Cerebellar nuclear complex (tissue), 1 donor: ENCODE measurements at places on chromosomes 12 and 14.

GRCh38 chr12:58711974-58712373 lies 208.3 kb downstream of the LRIG3 start:
- no peak for DNase-seq

- DNase-seq, result no peak
Measured at GRCh38 chr12:38728894-38729293, 176.5 kb downstream of the CPNE8 start.

DNA sequence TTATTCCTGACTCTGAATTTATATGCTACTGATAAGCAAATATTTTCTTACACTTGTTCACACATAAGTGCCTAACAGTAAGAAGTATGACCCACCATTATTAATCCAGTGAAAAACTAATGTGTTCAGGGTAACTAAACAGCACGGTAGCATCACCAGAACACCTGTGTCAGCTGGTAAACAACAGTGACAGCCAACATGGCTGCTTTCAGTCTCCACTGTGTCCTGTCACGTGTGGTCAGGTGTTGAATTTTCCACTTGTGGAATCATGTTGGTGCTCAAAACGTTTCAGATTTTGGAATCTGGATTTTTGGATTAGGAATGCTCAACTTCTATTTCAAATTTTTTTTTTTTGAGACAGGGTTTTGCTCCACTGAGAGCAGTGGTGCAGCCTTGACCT lies 14.3 kb upstream of the ATP23 start:
- no peak for DNase-seq

GRCh38 chr14:62497708-62498107 lies 547.5 kb downstream of the KCNH5 start:
- no peak for DNase-seq

GRCh38 chr12:116287842-116288301 lies 10.4 kb upstream of the MED13L start:
- no peak for DNase-seq

DNA sequence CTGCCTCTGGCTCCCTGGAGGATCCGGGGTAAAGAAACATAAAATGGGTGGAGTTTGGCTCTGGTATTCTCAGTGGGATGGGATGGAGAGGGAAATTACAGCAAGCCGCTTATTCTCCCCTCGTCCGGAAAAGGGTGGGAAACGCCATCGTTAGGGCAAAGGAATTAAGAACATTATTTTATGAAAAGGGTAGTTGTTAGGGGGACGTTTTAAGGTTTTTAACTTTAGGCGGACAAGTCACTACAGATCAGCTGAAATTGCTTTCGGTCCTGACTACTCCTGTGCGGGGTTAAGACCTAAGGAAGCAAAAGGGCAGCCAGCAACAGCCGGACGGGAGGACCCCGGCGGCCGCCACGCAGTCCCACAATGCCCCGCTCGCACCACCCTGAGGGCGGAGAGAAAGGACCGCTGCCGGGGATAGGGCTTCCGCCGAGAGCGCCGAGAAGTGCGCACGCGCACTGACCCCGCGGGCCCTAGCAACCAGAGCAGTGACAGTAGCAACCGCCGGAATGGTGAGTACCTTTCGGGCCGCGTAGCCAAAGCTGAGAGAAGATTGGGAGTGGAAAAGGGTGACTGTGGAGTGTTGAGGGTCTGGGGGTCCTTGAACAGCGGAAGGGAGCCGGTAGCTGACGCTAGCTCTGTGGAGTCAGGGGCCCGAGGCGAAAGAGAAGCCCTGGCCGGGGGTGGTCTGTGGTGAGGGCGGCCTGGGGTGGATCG lies at the start of gene DNAL1:
Gene DNAL1, plus strand, starts transcription at position 456 of the 717 bp plus-strand sequence. Its CDS starts 54 bp downstream, at position 510.
- DNase-seq, result peak; percentile 43

- DNase-seq, result no peak
Measured at GRCh38 chr14:58718226-58719205, 80.8 kb downstream of the DACT1 start.

- DNase-seq, result no peak
Measured at GRCh38 chr12:13100882-13101769, 2.3 kb downstream of the GSG1 start.

- peak; percentile 72 for DNase-seq
Measured at GRCh38 chr14:88188745-88189416, 134.2 kb downstream of the KCNK10 start.

GRCh38 chr14:75757644-75758402 lies 96.8 kb downstream of the TTLL5 start:
- no peak for DNase-seq

DNA sequence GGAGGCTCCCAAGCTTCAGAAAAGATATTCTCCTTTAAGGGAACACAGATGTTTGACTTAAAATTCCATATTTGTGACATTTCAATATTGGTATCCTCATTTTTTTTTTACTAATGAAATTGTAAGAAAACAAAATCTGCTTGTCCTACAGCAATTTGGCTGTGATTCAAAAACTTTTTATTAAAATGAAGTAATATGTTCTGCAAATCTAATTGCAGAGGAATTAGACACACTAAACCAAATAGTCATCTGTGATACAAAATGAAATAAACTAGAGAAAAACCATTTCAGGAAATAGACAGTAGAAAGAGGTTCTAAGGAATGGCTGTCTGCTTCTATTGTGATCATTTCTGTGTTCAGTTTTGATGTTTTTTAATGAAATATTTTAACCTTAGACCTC lies 50.1 kb upstream of the HIF1A start:
- no peak for DNase-seq

DNA sequence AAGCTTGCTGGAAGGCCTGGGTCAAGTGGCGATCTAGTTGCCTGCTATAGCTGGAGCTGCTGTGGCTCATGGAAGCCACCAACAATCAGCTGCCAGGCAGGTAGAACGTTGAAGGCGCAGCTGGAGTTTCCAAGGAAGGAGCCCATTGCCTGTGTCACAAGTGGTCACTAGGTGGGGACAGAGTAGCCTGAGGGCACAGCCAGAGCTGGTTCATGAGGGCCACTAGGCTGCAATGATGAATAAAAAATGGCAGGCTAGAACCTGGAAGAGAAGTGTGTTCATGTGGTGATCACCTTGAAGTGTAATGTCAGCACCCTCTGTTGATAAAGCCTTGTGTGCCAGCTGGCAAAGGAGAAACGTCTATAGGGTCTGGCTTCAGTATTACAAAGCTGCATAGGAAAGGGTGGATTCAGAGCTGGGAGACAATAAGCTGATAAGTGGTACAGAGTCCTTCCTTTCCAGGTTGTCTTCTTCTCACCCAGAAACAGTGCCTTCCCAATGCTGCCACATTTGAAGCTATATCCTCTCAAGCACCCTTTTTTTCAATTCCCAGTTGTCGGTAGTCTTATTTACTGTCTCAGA lies 165.8 kb downstream of the EMP1 start:
- DNase-seq, result no peak

DNA sequence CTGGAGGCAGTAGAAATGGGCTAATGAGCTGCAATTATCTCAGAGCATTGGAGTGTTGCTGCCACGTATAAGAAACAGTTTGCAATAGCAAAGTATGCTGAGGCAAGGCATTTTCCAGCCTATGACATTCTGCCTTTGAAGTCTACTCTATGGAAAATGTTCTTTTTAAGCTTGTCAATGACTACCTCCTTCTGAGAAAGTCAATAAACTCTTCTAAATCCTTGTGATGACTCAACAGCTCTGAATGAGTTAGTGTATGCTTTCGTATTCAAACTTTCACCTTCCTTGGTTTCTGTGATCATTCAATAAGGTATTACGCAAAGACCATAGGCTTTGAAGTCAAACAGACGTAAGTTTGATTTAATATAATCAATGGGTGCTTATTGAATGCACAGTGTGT lies 111.2 kb downstream of the CAPZA3 start:
- no peak for DNase-seq

- no peak for DNase-seq
Measured at GRCh38 chr12:2393016-2393415, 340.2 kb downstream of the CACNA1C start.

GRCh38 chr14:94656043-94656442 lies 43.9 kb downstream of the SERPINA3 start:
- DNase-seq, result no peak

GRCh38 chr12:12819221-12819620 lies 6.1 kb downstream of the DDX47 start:
- DNase-seq, result no peak

DNA sequence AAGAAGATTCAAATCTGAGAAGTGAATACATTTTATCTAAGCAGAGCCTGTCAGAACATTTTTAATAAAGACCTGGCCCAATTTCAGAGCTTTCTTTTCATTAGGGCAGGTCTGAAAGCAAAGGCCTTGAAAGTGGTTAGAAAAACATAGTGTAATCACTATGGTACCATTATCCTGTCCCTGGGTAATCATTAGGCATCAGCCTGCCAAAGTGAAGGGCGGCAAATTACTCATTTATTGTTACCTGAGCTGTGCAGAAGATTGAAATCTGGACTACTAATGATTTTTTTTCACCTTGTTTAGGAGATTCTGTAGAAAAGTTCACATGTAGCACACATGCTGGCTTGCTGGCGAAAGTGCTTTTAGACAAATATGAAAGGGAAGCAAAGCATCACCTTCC lies 92.6 kb upstream of the PRKD1 start:
- no peak for DNase-seq

GRCh38 chr14:57352396-57353170 lies 37.8 kb upstream of the NAA30 start:
- DNase-seq, result no peak

DNA sequence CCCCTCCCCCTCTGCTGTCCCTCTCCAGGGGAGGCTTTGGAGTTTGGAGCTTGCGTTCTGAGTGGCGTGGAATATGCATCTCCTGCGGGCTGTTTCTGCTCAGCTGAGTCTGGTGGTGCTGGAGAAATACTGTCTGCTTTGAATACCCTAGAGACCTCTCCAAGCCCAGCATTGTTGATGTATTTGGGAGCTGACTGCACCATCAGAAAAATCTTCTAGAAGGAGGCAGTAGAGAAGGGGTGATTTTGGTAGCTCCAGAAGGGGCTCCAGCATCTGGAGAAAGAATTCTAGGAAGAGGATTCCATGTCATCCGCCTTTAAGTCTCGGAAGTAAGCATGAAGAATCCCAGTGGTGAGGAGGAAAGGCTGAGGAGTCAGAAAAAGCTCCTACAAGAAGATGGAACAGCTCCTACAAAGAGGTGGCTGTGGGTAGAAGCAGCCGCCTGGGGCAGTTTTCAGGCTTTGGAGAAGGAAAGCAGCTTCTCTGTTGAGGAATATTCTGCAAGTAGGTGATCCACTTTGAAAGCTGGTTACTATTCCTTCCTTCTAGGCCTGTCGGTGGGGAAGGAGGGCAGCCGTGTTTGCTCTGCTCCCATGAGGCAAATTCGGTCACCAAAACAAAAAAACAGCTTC lies 9.7 kb downstream of the MLXIP start:
- DNase-seq, result no peak

GRCh38 chr12:86230516-86231146 lies 25.6 kb downstream of the MGAT4C start:
- no peak for DNase-seq

DNA sequence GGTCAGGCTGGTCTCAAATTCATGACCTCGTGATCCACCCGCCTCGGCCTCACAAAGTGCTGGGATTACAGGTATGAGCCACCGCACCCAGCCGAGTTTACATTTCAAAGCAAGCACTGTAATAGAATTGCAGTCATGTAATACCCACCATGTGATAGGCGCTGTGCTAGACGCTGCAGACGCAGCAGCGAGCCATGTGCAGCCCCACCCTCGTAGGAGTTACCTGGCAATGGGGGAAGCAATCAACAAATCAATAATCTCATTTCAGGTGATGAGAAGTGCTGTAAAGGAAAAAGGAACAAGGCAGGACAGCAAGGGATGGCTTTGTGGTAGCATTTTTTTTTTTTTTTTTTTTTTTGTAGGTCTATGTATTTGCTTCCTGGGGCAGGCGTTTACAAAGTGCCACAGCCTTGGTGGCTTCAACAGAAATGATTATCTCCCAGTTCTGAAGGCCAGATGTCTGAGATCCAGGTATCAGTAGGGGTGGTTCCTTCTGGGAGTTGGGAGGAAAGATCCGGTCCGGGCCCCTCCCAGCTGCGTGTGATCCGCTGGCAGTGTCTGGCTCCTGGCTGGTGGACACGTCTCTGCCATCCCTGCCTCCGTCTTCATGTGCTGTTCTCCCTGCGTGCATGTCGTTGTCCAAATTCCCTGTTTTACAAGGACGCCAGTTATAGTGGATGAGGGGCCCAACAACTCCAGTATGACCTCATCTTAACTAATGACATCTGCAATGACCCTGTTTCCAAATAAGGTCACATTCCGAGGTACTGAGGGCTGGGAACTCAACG lies 72.8 kb downstream of the TNFAIP2 start:
- no peak for DNase-seq

DNA sequence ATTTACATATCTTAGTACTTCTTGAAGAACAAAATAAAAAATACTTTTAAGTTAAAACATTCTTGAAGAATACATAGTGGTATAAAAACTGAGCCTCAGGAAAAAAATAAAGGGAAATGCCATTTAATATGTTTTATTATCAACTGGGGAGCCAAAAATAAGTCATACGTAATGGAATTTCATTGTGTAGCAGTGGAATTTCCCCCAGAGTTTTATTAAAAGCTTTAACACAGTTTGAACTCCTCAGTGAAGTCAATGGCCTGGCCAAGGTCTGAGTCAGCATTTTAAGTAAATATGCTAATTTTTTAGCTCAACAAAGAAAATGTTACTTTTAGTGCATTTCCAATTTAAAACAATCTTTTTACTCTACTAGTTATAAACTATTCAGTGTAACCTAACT lies 350.1 kb upstream of the ATP2B1 start:
- DNase-seq, result no peak

GRCh38 chr12:52634266-52635056 lies 16.1 kb upstream of the KRT73 start:
- DNase-seq, result no peak

GRCh38 chr14:71236487-71236886 lies 329.2 kb downstream of the PCNX1 start:
- DNase-seq, result no peak

DNA sequence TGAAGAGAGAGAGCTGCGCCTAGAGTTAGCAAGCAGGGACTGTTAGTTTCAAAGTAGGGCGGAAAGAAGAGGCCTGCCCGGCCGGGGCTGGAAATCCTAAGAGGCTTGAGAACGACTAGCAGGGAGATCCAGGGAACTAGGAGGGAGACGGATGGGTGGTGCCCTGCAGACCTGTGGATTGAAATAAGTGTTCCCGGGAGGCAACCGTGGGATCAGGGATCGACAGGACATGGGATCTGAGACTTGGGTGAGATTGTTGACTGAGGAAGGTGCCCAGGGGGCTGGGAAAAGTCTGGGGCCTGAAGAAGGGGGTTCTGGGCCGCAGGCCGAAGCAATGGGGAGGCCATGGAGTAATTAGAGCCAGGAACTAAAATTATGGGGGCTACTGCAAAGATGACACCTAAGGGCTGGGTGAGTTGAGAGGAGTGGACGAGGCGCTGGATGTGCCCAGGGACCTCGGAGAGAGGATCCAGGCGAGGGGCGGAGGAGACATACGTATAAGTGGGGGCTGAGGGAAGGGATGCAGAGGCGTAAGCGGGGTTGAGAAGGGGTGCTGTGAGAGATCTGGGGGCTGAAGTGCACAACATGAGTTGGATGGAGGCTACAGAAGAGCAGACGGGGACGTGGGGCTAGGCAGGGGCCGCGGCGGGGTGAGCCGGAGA lies 635 bp downstream of the LTA4H start:
- no peak for DNase-seq

- no peak for DNase-seq
Measured at GRCh38 chr14:55846826-55847446, 266.9 kb downstream of the KTN1 start.
